Umbilical cord (tissue), 2 donors: ENCODE measurements at places on chromosomes 13 and 19. TPM values are rescaled to one million over a fixed set of nuclear protein-coding genes. Genes with fewer than 3 reads are reported as not detected.

Gene CGB2
- 5.5 TPM for total RNA-seq

Gene TEX30
- total RNA-seq: 10.1 TPM

Gene OR7D2
- 0.48 TPM for total RNA-seq

Gene SIAH3
- total RNA-seq: 2.9 TPM

Gene PCP2
- not detected for total RNA-seq

DNA sequence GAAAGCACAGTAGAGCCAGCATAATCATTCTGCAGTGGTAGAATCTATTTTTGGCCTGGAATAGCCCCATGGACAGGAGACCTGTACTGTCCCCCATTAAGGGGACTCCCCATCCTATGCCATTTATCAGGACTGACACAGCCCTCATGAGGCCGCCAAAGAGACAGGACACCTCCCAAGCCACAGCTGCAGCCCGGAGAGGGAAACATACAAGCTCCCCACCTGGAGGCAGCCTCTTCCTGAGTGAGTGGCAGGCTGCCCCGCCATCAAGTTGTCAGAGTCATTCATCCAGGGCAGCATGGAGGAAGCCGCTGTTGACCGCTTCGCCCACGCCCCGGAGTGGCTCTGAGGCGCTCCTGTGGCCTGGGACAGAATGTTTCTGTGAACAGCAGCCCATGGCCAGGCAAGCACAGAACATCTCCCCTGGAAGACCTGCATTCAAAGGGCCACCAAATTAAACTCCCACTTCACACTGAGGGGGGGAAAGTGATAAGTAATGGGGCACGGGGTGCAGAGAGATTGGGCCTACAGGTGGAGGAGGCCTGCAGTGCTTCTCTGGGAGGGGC, 111.3 kb downstream of the ZDHHC20 start:
- no peak for DNase-seq

- DNase-seq: no peak
Observed at GRCh38 chr19:2148482-2149135, 2.8 kb downstream of the AP3D1 start.

DNA sequence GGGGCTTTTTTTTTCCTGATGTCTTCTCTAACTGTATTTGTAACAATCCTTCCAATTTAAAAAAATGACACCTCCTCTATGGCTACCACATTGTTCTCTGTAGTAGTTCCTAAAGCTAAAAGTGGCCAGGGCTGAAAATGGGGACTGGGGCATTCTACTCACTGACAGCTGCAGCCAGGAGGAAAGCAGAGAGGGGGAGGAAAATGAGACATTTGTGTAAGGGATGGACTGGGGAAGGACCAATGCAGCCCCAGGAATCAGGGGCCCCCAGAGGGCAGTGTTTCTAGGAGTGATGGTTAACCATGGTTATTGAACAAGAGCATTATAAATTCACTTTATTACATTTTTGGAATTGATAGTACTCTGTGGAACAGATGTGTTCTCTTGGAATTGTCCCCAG, 34.3 kb upstream of the C1QTNF9 start:
- no peak for DNase-seq

DNA sequence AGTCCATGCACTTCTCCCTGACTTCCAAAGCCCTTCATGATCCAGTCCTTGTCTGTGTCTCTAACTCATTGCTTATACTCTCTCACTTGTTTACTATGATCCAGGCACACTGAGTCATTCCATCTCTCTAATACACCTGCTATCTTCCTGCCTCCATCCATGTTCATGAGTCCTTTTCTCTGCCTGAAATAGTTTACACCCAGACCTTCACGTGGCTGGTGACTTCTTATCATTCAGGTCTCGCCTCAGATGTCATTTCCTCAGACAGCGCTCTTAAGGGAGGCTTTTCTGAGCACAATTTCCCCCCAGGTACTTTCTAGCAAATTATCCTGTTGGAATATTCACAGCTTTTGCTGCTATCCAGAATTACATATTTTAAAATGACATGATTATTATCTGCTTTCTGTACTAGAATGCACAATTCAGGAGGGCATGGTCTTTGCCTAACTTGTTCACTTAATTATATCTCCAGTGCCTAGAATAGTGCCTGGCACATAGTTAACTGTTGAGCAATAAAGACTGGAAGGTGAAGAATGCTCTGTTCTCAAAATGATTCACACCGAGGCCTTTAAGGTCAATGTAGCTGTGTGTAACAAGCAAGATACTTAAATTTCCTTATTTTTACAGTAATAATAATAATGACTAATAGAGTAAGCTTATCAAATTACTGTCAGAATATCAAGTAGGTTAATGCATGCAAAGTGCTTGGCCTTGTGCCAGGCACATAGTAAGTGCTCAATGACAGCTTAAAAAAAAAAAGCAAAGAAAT, 183.7 kb upstream of the SPRY2 start:
- DNase-seq: no peak

DNA sequence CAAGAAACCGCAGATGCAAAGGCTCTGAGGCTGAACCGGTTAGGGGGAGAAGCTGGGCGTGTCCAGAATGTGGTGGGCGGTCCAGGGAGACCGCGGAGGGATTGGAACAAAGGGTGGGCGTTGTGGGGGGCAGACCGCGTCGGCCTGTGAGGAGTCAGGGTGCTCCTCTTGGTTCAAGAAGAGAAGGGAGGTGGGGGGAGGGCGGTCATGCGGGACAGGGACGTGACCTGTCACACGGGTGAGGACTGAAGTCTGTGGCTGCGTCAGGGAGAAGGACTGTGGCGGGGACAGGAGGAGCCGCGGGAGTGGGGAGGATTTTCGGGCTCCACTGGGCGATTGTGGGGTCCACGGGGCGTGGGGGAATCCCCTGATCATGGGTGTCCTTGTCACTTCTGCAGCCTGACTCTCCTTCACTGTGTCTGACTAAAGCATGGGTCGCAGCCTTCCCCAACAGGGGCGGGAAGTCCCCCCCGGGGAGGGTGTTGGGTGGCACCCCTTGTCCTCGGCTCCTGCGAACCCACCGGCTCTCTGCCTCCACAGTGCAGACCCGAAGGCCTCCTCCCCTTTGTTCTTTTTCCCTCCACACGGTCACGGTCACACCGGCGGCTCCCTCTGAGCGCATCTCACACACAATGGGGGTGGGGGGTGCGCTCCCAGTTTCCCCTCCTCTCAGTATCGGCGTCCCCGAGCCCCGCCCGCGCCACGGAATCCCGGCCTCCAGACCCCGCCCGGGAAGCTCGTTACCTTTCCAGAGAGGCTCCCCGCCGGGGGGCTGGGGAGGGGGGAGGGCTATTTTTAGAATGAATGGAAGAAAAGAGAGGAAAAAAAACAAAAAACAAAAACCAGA, 16.4 kb upstream of the KCNN1 start:
- no peak for DNase-seq

DNA sequence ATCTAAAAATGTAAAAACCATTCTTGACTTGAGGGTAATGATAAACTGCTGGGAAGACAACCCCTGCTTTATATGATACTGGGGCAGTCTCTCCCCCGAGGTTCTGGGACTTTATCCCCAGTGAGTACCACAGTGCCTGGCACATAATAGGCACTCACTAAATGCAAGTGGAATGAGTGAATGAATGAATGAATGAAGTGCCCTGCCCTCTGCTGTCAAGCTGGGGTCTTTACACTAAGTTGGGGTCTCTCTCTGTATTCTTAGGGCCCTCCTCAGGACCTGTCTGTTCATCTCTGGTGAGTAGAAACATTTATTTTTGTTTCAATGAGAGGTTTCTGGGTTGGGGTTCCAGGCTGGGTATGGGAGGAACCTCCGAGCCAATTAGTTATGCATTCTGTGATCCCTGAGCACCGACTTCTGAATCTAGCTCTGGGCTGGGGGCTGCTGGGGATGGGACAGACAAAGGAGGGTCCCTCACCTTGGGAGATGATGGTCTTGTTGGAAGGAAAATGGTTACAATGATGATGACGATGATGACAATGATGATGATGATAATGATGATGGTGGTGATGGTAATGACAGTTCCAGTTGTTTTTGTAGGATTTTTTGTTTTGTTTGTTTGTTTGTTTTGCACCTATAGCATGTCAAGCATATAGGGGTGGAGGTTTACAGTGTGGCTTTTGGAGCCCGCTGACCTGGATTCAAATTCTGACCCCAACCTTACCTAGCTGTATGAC, 44.3 kb upstream of the ADGRE1 start:
- DNase-seq: no peak

- no peak for DNase-seq
Observed at GRCh38 chr13:95636853-95637252, 7.7 kb downstream of the DZIP1 start.

- peak; percentile 62 for DNase-seq
Observed at GRCh38 chr13:52851137-52851962, 2.9 kb upstream of the PCDH8 start.

- no peak for DNase-seq
Observed at GRCh38 chr13:46620029-46620428, 67.1 kb downstream of the LRCH1 start.

- DNase-seq: peak; percentile 17
Observed at GRCh38 chr19:42850981-42851717, 28.4 kb downstream of the PSG1 start.

- no peak for DNase-seq
Observed at GRCh38 chr13:113553511-113554332, 30.8 kb upstream of the TFDP1 start.

- no peak for DNase-seq
Observed at GRCh38 chr19:47435883-47436417, 16.6 kb upstream of the MEIS3 start.

GRCh38 chr13:53783471-53783870, 754.9 kb downstream of the OLFM4 start:
- no peak for DNase-seq
